NCI-H2081 (cell line): ENCODE measurements at places on chromosomes 12 and 14.

- DNase-seq, result no peak
Observed at GRCh38 chr14:21095430-21096205, 2.8 kb downstream of the ZNF219 start.

DNA sequence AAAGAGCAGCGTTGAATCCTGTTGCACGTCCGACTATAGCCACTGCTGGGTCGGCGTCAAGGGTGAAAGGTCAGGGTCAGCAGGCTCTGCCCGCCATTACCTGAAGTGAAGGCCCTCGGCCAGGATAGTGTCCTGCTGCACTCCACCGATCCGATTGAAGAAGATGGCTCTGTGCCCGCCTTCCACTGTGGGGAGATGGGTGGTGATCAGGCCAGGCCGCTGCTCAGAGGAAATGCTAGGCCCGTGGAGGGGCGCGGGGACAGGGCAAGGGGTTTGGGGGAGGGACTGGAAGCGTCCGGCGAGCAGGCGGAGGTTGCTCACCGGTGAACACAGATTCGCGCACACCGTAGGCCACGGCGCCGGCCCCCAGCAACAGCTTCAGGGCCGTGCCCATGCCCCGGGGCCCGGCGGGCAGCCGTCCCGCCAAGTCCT, 352 bp downstream of the PHB2 start:
- DNase-seq, result no peak

DNA sequence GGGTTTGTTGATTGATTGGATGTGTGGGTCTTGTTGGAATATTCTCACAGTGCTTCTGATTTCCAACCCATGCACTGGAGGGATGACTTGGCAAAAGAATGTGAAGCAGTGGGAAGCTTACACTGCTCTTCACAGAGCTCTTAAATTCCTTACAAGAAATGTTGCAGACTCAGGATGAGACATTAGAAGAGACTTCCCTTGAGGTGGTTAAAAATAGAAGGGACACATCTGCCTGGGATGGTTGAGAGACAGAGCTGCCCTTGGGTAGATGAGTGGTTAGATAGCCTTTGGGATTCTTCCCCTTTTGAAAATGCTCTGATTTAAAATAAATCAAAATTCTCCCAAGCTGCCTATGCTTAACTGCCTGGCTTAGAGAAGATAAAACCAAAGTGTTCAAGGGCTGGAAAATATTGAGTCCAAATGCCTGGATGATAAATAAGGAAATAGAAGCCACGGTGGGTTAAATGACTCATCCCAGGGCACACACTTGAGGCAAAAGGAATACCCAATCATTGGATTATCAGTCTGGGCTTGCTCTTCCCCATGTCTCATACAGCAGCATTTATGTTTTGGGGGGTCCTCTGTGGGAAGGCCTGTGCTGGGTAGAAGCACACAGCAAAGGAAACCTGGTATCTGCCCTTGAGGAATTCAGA, 264.3 kb downstream of the AKAP6 start:
- no peak for DNase-seq

- DNase-seq, result peak; percentile 73
Observed at GRCh38 chr14:58656671-58657411, 19.1 kb downstream of the DACT1 start.

- DNase-seq, result no peak
Observed at GRCh38 chr14:52711666-52712065, 4.7 kb downstream of the PSMC6 start.

DNA sequence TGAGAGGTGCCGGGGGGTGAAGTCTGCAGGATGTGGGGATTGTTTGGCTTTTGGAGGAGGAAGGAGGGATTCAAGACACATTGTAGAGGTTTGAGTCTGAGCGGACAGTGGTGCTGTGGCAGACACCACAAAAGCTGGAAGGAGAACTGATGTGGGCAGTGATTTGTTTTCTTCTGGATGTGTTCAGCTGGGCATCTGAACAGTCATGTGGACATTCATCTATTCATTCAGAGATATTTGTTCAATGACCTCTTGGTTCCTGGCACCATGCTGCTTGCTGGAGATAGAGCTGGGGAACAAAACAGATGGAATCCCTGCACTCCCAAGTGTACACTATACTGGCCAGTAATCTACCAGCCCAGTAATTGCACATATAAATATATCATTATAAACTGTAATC, 64.0 kb downstream of the PTPN11 start:
- no peak for DNase-seq

DNA sequence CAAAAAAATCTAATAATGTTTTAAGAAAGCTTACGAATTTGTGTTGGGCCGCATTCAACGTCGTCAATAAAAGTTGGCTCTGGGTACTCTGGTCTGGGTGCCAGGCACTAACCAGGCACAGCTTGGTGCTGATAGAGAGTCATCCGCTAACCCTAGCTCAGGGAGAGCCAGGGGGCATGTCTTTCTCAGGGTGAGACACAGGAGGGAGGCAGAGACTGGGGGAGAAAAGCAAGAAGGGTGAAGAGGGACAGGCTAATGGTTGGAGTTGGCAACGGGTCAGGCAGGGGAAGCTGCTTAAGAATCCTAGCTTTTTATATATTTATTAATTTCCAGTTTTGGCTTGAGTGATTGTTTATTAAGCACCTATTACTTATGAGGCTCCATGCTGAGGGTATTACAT, 105.0 kb downstream of the CMKLR1 start:
- DNase-seq, result no peak

DNA sequence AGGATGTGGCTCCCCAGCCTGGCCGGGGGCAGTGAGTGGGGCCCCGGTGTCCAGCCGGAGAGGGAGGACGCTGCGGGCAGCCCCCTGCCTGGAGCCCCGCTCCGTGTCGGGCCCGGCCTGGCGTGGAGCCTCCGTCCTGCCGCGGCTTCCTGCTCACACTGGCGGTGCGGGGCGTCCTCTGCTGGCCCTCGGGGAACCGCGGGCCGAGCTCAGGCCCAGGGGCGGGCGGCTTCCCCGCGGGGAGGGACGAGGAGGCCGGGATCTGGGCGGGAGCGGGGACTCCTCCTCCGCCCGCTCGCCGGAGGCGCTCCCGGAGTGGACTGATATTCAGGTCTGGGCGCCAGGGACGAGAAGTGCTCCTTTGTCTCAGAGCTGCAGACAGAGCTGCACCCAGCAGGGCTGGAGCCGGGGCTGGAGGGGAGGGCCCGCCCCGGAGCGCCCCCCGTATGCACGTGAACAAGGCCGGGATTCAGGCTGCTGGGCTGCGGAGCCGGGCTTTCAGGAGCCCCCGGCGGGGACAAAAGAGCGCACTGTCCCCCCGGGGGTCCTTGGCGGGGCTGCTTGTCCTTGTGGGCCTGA, 2.2 kb downstream of the MMP17 start:
- DNase-seq, result peak; percentile 74

GRCh38 chr12:45418520-45418919, 202.6 kb downstream of the ANO6 start:
- DNase-seq, result no peak

DNA sequence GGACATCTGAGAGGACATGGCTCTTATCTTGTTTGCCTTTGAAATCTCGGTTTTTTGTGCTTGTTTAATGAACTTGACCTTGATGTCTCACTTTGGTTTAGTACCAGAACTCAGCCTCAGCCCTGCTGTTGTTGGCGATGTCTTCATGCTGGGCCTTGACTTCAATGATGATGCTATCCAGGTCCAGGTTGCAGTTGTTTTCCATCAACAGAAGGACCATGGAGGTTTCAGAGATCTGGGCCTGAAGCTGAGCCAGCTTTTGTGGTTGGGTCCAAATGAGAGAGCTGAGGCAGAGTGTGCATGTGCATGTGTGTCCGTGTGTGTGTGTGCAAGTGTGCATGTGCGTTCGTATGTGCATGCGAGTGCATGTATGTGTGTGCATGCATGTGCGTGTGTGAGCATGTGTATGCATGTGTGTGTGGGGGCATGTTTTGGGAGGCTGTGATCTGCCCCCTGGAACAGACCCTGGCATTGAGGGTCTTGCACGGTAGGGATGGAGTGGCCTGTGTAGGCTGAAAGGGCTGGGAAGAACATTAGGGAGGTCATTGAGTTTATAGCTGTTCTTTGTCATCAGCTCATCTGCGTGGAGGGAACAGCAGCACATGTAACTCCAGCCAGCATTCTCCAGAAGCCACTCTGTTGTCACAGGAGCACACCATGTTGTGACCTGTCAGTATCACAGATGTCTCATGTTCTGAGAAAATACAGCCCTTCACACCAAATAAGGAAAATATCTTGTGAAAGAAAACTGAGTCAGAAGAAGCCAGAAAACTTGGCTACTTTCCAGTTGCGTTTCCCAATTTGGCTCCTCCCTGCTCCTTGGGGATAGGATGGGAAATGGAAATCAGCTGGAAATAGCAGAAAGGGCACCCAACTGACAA, 10.0 kb upstream of the KRT82 start:
- no peak for DNase-seq

GRCh38 chr12:28253161-28253641, 62.9 kb downstream of the CCDC91 start:
- no peak for DNase-seq
